ENCODE measurements at places on chromosomes 4 and X.
A peak's percentile ranks its signal among the peaks of the same experiment; 100 is the strongest.

- no peak for DNase-seq
Observed at GRCh38 chr4:41390661-41391060, 133.9 kb downstream of the UCHL1 start.

GRCh38 chr4:72568959-72569718 is at the start of gene ADAMTS3:
Gene ADAMTS3, minus strand, starts transcription at chr4:72569221. Its CDS starts 459 bp downstream, at chr4:72568762.
- no peak for DNase-seq

DNA sequence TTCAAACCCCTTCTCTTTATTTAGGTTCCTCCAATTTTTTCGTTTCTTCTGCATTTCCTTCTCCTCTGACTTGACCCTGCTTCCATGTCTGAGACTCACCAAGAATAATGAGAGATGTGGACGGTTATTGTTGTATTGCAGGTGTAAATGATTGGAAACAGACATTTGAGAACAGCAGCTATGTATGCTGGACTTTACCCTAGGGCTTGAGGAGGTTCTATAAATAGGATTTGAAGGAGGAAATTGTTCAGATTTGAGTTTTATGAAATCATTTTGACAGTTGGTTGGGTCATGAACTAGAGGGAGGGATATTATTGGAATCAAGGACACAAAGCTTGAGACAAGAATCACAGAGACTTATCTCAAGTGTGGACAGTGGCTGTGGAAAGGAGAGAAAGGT is 614.6 kb upstream of the CPEB2 start:
- no peak for DNase-seq

- no peak for DNase-seq
Observed at GRCh38 chrX:100289066-100289558, 121.0 kb downstream of the PCDH19 start.

DNA sequence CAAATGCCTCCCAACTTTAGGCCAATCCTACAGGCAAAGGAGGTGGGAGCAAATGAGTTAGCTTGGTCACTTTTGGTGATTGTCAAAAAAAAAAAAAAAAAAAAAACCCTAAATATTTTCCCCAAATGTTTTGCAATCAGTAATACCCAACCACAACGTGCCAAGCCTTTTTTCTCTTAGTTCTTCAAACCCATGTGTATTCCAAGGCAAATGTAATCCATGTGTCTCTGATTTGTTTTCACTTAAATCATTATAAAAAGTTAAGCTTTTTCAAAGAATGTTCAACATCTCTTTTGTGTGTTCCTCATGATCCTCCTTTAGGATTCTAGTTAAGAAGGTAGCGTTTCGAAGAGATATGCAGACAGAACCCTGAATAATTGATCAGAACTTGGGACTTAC is 328.4 kb downstream of the PAPSS1 start:
- no peak for DNase-seq

GRCh38 chrX:153863251-153863991 is 22.6 kb downstream of the L1CAM start:
- no peak for DNase-seq

DNA sequence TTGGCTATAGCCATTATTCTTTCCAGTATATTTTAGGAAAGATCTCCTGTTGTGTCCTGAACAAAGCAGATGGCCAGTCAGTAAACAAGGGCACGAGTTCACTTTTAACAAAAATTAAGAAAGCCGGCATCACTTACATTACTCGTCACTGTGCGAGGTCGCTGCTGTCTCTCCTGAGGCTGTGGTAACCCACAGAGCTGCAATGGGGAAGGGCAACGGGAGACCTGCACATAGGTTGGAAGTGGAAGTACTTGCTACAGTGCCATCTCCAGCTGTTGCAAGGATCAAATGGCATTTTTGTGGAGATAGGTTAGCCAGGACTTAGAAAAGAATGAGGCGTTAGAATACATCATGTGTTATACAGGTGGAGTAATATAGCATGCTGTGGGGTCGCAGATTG is 132.2 kb downstream of the KLHL8 start:
- DNase-seq, result no peak

DNA sequence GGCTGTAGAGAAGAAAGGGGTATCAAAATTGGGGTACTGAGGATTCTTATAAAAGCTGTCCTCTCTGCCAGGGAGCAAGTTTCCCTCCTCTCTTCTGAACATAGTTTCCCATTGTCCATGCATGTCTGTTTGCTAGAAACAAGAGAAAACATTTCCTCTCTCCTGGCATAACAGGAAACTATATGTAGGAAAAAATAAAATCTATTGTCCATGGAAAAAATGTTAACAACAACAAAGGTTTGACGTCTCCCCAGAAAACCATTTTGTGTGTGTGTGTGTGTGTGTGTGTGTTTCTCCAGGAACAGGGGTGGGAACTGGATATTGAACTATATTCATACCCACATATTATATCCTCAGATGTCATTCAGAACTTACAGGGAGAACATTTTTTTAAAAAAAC is 107.2 kb downstream of the GASK1B start:
- DNase-seq, result no peak

- DNase-seq, result peak; percentile 45
Observed at GRCh38 chrX:72273718-72274117, 3.3 kb downstream of the RPS4X start.

- peak; percentile 52 for DNase-seq
Observed at GRCh38 chr4:67575232-67576058, 16.9 kb downstream of the STAP1 start.
